ENCODE measurements at places on chromosomes 2 and 18.

DNA sequence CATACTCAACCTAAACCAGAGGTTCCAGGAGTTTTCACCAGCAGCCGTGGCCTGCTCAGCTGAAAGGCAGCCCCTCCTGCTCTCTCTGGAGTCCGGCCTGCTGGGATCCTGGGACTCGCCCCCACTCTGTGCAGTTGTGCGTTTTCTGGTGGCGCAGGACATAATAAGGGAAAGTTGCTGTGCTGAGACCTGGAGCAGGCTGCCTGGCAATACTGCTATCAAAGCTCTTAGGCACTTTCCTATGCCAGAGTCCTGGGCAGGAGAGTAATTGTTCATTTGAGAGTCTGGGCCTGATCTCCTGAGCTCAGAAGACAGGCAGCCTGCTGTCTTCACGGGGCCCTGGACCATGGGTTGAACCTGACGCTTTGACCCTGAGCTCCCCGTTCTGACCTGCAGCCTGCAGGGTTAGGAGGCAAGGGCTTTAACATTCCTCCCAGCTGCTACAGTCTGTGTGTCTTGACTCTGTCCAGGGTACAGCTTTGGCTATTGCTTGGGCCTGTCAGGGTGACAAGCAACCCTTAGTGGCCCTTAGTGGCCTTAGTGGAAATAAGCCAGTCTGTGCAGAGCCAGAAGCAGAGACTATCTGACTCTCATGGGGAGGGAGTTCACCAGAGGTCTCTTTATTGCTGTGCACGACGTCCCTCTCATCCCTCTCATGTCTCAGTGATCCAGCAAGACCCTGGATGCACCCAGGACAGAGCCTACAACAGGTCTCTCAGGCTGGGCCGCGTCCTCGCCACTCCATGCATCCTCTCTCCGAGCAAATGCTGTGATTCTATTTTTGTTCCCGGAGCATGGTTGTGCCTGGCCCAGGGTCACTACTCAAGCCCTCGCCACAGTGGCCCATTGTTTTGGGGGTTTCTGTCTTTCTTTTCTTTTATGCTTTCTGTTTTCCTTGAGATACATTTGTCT is 60.6 kb downstream of the ACKR3 start:
- DNase-seq = no peak

DNA sequence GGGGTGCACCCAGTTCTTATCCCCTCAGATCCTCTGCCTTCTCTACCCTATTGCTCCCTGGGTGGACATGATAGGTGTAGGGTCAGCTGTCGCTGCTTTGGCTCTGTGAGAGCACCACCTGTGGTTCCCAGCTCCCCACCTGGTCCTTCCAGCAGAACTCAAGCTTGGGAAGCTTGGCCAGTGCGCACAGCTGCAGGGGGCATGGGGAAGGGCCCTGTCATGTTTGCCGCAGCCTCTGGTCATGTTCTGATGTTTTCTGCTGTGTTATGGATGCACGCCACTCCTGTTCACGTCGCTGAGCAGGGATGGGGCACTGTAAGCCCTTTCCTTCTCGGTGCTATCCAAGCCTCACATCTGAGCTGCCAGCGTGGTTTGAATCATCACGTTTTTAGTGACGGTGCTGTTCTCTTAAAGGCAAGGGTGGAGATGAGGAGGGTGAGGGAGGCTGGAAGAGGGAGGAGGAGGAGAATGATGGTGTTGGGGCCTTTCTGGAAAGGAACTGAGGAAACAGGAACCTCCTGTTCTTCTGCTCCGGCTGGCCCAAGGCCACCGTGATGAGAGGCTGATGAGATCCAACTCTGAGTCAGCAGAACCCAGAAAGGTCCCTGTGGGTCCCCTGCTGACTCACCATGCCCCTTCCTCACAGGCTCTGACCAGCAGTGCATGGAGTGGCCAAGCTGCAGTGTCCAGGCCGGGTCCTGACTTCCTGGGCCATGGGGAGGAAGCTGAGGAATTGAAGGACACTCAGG is 78.0 kb downstream of the LIPG start:
- DNase-seq = no peak

GRCh38 chr18:44715842-44716241 is 35.2 kb downstream of the SETBP1 start:
- peak; percentile 79 for DNase-seq

- no peak for DNase-seq
Observed at GRCh38 chr2:65562890-65563289, 130.5 kb upstream of the SPRED2 start.

DNA sequence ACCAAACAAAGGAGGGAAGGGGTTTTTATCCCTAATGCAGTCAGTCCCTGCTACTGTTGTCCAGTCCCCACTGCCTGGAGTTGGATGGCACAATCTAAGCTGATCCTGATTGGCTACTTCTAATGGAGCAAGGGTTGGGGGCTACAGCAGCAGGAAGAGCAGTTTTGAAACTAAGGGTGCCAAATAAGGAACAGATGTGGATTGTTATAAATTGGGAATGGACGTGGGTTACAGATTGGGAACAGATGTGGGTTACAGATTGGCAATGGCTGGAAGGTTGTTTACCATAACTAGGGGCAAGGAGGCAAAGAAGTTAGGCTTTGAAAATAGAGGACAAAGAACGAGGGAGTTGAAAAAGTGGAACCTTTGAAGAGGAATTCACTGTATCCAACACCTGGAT is 16.0 kb upstream of the PROM2 start:
- no peak for DNase-seq

- no peak for DNase-seq
Observed at GRCh38 chr18:73728657-73729056, 419.0 kb downstream of the FBXO15 start.

- no peak for DNase-seq
Observed at GRCh38 chr18:76457957-76458356, 37.1 kb downstream of the ZNF516 start.
